ENCODE measurements at places on chromosomes 11 and 22.

DNA sequence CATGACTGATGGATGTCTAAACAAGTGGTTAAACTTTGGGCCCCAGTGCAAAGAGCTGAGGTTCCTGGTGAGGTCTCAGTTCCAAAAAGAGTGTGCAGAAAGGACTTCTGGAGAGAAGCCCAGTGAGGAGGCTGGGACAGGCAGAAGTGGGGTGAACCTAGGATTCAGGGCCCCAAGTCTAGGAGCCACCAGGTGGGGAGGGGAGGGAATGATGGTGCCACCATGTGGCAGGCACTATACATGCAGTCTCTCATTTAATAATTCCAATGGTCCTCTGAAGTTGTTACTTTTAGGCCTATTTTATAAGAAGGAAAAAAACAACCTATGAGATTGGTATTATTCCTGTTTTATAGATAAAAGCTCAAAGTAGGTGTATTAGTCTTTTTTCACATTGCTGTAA, 102.0 kb downstream of the INSC start:
- DNase-seq = no peak

- peak; percentile 57 for DNase-seq
These were observed 46.4 kb downstream of the RTN4R start for GRCh38 chr22:20221421-20222340.

DNA sequence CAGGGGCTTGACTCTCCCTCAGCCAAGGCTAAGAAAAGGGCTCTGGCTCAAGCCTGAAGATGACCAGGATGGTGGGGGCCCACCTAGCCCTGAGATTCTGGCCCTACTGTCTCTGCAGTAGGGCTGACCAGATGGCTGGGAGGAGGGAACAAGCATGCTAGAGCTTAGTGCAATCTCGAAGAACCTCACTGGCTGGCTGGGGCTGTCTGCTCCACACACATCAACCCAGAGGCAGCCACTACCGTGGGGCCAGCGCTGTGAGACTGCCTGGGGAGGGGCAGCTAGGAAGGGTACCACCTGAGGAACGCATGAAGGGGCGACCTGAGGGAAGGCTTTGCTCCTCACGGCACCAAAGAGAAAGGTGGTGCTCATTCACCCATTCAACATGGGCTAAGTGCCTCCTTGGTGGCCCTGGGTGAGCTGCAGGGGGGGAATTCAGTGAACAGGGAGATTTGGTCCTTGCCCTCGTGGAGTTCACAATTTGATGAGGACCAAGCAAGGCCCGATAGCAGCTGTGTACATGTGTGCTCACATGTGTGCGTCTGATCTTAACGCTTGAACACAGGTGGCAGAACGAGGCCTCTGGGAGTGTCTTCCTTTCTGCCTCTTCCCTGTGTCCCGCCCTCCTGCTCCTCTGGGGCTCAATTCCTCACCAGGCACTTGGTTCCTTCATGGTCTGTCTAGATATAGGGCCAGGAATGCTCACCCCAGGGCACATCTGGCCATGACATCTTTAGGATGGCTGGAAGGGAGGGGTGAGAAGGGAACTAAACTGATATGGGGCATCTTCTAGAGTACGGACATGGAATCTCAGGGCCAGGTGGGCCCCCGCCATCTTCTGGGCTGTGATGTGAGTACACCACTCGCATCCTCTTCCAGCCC, 102.3 kb upstream of the PITPNB start:
- no peak for DNase-seq

GRCh38 chr11:44618561-44619425, 53.3 kb downstream of the CD82 start:
- DNase-seq = no peak

GRCh38 chr11:116101902-116102301, 597.7 kb upstream of the CADM1 start:
- DNase-seq = no peak

- DNase-seq = no peak
These were observed 53.2 kb downstream of the PIK3C2A start for GRCh38 chr11:17154409-17155159.

DNA sequence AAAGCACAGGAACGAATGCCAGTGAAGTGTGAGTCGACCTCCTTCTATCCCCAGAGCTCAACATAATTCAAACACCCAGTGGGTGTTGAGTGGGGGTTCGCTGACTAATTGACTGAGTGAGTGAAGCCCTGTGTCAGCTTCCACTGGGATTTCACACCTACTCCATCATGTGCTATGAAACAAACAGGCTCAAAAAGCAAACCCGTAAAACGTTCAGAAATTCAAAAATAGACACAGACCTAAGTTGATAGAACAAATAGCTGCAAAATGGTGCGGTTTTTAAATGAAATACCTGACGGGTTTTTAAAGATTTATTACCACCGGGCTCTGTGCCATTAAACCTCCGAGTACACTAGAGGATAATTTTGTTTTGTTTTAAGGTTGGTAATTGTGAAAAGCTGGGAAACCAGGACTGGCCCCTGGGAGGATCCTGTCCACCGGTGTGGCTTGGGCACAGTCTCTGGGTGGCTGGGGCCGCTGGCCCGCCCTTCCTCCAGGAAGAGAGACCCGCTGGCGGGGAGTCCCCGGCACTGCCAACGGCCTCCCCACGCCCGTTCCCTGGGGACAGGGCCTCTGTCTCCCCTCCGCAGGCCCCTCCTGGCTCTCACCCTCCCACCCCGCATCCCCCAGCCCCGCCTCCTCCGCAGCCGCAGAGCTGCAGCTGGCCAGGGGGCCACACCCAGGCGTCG, 13.6 kb downstream of the KCNJ5 start:
- no peak for DNase-seq

GRCh38 chr22:26143806-26144325, 25.4 kb upstream of the SEZ6L start:
- no peak for DNase-seq

- DNase-seq = no peak
These were observed 5.3 kb downstream of the NLRP6 start for GRCh38 chr11:283405-284104.

DNA sequence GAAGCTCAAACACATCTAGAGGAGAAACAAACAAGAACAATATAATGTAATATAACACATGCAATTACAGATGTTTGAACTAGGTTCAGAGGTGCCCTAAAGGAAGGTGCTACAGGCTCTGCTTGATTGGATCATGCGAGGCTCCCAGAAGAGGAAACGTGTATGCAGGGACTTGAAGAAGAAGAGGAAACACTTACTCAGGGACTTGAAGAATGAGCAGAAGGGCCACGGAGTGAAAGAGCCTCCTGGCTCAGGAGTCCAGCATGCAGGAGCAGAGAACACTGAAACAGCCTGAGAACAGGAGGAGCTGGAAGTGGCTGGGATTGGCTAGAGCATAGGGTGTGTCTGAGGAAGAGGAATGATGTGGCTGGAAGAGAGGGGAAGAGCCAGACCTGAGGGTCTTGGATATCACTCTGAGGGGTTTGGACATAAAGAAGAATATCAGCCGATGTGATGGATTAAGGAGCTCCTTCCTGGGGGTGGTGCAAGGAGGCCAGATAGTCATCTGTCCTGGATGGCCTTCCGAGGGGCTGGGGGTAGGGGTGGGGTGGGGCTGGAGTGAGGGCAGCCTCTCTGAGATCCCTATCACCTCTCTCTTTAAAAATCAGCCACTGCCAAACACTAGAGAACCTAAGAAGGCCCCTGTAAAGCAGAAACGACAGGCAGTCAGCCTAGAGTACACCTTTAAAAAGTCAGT, 16.8 kb downstream of the FZD4 start:
- DNase-seq = no peak

GRCh38 chr11:88680806-88681205, 343.3 kb upstream of the CTSC start:
- DNase-seq = no peak

DNA sequence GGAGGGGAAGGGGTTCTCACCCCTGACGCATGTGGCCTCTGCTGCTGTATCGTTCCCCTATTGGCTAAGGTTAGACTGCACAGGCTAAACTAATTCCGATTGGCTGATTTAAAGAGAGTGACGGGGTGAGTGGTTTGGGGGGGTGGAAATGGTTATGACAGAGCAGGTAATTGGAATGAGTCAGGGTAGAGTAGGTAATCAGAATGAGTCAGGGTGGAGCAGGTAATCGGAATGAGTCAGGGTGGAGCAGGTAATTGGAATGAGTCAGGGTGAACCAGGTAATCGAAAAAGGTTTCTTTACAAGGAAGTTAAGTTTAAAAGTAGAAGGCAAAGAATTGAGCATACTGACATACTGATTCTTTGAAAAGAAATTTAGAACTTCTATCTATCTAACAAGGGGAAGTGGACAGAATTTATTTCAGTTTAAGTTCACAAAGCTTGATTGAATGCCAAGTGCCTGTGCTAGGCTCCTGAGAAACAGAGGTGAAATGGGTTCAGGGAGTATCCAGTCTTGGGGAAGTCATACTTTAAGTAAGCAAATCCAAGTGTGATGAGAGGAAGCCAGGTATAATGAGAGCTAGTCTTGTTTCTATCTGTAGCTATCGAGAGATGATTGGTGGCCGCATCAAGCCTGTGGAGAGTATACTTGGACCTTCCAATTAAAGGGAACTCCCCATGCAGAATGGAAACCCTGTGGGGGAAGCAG, 58.0 kb downstream of the C11orf91 start:
- DNase-seq = no peak

GRCh38 chr11:133787379-133788141, 57.8 kb downstream of the SPATA19 start:
- no peak for DNase-seq

DNA sequence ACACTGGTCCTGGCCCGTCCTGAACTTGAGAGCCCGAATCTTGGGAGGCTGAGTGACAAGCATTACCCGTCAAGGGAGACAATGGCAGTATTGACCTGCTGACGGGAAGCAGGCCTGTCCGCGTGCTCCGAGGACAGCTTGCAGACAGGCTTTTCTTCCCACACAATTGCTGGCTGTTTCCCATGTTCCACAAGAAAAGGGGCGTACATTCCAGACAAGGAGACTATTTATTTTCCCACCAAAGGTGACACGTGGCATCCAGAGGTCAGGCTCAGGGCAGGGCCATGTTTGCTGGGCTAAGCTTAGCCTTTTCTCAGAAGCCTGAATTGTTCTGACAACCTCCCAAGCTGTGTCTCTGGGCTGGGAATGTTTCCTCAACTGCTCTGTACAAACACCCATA, 86.9 kb upstream of the SPON1 start:
- DNase-seq = no peak

DNA sequence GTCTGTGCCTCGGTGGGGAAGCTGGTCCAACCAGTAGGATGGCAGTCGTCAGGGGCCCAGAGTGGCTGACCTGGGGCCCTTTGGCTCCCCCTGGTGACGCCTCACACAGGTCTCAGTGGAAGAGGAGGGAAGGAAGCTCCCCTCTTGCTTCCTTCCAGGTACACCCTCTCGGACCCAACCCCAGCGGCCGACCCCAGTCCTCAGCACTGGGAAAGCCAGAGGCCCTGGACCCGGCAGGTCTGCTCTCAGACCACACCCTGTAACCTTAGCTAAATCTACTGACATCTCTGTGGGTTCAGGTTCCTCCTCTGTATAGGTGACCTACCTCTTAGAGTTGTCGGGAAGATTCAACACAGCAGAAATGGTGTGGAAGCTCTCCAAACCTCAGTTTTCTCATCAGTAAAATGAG, 3.4 kb upstream of the SCUBE1 start:
- DNase-seq = peak; percentile 4

- DNase-seq = peak; percentile 5
These were observed 78.5 kb downstream of the PLEKHA7 start for GRCh38 chr11:16935518-16936302.

DNA sequence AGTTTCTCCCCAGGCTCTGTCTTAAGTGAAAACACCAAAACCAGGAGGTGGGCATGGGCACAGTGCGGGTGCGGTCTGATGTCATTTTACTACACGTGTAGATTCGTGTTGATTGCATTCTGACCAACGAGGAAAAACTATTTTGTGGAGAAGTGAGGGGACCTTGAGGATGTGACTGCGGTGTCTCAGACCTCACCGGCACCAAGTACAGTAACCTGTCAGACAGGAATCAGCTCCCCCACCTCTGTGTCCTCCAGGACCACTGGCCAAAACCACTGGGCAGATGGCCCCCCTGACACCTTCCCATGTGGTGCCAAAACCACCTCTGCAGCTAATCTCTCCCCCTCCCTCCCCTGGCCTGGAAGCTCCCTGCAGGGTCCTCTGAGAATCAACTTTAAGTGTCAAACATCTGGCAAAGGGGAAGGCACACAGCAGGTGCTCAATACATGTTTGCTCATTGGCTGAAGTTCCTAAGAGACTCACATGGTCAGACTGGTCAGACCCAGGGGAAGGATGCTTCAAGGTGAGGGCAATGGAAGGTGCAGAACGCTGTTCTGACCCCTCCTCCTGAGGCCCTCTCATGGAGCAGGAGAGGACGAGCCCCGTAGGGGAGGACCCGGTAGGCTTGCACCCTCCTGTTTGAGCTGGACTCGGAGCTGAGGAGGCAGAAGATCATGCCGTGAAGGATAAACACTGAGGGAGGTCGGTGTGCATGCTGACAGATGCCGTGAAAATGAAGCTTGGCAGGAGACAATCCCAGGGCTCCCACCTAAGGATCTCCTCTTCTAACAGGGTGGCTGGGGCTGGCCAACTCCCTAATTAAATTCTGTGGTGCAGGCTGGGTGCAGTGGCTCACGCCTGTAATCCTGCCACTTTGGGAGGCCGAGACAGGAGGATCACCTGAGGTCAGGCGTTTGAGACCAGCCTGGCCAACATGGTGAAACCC, 129.9 kb downstream of the MPPED1 start:
- no peak for DNase-seq

DNA sequence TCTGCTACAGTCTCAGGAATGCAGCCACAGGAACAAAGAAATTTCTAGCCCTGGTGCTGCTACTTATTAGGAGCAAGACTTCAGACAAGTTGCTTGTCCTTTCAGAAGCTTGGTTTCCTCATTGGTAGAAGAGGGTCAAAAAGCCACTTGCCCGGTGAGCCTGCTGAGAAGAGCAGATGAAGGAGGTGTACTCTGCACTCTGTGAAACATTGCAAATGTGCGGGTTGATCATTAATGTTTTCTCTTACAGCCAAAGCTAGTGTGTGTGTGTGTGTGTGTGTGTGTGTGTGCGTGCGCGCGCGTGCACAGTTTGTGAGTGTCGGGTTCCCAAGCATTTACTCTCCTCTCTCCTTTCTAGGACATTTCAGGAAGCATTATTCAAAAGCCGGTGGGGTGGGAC, 86.3 kb upstream of the NNMT start:
- no peak for DNase-seq

- DNase-seq = peak; percentile 3
These were observed 687.8 kb downstream of the KCNA4 start for GRCh38 chr11:29328961-29329441.

DNA sequence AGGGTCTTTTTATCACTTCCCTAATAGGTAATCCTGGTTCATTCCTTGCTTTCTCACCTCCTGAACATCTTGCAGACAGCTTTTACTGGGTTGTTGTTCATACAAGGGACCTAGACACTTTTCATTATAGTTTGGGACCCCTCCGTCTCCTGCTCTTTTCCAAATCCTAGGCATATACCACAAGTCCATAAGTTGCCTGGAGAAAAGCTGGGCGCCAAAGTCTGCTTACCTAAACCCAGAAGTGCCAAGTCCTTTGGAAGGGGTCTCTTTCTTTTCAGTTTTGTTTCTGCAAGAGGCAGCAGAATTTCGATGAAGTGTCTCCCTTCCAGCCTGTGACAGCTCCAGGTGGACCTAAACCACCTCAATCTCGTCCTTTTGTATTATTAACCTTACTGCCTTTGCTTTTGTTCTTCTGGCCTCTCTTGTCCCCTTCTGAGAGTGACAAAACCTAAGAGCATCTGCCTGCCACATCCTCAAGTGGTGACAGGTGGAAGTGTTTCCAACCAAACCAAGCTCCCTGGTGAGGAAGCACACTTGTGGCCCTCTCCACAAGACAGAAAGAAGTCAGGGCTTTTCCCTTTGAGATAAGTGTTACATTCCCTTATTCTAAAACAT, 19.5 kb upstream of the P2RY6 start:
- no peak for DNase-seq

GRCh38 chr11:89361734-89362133, 129.4 kb downstream of the NOX4 start:
- DNase-seq = no peak

Measured in midbrain (tissue), 1 donor.